ENCODE measurements at places on chromosomes 1 and 21.
A peak's percentile ranks its signal among the peaks of the same experiment; 100 is the strongest.

DNA sequence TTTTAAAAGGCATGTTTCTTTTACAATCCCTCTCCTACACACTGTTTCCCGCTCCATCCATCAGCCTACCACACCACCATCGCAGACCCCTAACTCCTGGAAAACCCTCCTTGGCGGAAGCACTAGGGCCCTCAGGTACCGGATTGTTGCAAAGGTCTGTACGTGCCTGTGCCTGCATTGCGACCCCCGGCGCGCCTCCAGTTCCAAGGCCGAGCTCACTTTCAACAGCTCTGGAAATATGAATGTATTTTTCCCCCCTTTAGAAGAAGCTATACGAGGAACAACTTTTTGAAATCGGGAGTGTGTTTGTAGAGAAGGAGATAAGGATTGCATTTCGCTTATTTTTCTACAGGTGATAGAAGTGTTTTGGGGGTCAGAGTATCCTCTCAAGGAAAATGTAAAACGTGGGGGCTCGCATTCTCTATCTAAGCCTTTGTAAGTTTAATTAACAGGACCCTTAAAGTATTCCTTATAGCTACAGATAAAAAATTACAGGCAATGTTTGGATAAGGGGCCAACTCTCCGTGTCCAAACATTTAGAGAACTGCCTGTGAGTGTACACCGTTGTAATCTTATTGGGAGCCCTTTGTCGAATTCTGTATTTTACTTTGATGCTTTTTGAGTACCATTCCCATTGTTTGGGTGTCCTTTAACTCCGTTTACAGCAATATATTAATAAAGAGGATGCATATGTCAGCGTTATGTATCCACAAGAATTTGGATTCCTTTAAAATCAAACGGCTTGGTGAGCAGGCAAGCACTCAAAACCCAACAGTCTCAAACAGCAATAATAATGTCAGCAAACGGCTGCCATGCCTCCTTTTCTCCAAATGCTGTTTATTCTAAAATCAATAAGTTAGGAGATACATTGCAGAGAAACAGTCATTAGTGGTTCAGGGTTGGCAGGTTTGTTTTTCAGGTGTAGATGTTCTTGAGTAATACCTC is 5.9 kb downstream of the PRRX1 start:
- DNase-seq = no peak

DNA sequence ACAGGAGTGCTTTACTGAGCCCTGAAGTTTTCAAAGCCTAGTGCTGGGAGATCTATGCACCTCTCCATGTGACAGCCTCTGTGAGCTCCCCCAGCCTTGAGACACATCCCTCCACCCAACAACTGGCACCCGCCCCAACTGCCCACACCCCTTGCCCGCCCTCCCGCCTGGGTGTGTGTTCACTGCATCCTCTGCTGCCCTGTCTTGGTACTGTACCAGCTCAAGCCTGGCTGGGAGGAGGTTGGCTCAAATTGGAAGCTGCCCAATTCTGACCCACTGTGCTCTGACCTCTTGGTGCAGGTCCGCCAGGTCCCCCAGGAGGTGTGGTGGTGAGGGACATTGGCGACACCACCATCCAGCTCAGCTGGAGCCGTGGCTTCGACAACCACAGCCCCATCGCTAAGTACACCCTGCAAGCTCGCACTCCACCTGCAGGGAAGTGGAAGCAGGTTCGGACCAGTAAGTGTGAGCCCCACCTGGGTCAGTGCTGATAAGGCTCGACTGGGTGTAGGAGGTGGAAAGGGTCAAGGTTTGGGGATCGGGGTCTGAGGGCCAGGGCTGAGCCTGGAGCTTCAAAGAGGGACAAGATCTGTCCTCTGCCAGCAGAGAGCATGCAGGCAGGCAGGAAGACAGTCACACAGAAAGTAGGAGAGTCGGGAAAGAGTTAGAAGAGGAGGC is 18.0 kb downstream of the TMEM81 start:
- DNase-seq = peak; percentile 7

GRCh38 chr1:53447413-53447812 is 11.8 kb upstream of the DMRTB1 start:
- DNase-seq = no peak

DNA sequence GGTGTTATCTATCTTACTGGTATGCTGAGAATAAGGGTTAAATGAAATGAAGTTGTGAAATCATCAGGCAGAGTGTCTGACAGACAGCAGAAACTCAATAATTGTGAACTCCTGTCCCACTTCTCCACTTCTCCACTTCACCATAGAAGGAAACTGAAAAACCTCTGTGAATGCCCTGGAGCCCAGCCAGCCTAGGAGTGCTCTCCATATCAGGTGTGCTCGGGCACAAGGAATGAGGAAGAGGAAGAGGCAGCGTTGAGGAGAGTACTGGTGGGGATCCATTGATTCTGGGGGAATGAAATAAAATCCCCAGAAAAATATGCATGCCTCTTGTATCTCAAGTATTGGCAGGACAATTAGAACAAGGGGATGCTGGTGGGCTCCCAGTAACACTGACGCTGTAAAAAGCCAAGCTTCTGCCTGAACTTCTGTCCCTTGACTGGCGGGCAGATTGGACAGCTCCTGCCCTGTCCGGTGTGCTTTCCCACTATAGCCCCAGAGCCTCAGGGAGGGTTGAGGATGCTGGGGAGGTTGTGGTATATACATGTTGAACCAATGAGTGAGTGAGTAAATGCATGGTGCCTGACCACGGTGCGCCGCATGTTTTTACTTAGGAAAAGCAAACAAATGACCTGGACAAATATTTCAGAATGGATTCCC is 47.7 kb downstream of the NMNAT2 start:
- no peak for DNase-seq

- no peak for DNase-seq
Measured at GRCh38 chr1:163291461-163291860, 30.3 kb upstream of the NUF2 start.

DNA sequence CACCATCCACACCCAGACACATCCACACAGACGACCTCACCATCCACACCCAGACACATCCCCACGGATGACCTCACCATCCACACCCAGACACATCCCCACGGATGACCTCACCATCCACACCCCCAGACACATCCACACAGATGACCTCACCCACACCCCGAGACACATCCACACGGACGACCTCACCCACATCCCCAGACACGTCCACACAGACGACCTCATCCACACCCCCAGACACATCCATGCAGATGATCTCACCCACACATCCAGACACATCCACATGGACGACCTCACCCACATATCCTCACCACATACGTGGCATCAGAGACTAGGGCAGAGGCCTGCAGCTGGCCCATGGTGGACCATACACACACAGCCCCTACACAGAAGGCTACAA is 14.7 kb upstream of the FABP3 start:
- DNase-seq = no peak

DNA sequence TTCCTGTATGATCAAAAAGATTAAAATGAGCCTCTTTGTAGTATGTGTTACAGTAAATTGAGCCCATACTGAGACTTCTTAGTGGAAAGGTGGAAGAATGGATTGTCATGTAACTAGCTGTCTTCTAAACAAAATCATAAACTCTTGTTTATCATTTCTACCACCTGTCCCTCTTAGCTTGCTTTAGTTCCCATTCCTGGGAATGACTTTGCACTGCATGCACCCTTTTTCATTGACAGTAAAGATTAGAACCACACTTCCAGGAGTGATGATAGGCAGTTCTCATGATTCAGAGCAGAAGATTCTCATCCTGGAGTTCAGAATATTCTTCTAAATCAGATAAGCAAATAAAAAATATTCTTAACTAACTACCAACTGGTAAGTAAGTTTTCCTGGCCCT is 28.0 kb downstream of the DENND2D start:
- no peak for DNase-seq

GRCh38 chr21:36509973-36510664 is 30.2 kb upstream of the CLDN14 start:
- no peak for DNase-seq

DNA sequence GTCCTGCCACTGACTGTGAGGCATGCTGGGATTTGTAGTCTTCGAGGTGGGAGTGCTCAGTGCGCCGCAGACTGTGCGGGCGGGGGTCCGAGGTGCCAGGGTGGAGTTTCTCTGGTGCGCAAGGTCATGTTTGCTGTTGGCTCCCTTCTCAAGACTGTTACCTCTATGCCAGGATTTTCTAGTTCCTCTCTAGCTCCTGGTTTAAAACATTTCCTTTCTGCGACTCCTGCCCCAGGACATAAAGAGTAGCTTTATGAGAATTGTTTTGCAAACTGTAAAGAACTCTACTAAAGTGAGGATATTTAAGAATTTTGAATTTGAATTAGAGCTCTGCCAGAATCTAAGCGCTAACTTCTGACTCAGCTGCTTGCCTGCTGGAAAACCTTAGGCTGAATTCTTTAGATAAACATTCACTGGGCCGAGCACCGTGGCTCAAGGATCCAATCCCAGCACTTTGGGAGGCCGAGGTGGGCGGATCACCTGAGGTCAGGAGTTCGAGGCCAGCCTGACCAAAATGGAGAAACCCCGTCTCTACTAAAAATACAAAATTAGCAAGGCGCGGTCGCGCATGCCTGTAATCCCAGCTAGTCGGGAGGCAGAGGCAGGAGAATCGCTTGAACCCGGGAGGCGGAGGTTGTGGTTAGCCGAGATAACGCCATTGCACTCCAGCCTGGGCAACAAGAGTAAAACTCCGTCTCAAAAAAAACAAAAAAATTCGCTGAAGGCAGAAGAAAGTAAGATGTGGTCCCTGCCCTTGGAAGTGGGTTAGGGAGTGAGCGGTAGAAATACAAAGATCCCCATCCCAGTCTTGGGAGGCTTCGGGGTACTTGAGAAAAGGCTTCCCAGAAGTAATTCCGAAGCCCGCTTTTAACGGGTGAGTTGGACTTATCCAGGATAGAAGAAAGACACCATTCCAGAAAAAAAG is 992 bp upstream of the USP48 start:
- no peak for DNase-seq

DNA sequence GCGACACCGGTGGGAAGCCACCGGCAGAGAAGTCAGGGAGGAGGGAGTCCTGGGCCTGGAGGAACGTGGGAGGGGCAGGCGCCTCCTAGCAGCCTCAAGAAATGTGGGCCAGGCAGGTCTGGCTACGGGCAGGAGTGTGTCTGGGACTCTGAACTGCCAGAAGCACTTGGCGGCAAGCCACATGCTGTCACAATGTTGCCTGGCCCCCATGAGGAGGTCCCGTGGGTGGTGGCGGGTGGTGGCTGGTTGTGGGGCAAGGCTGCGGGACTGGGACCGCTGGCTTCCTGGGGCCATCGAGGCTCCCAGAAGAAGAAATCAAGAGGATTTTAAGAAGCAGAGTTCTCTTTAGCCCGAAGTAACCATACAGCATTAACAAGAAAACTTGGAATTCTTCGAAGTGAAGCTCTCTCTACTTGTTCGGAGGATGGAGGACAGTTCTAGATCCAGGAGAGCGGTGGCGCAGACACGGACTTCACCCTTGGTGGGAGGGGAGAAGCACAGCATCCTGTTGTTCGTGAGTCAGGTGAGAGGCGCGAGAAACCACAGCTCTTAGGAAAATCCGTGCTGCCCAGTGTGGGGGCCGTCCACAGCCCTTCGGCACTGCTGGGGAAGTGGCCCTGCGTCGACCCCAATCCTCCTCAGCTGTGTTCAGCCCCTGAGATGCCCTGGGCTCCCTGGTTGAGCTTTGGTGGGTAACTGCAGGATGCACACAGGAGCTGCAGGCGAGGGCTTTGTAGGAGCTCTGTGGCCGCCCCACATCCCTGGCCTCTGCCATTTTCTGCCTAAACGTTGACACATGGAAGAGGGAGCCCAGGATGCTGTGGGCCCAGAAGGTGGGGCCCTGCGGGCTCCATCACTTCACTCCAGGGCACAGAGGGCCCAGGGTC is 12.4 kb downstream of the SKI start:
- DNase-seq = peak; percentile 47

- DNase-seq = peak; percentile 85
Measured at GRCh38 chr1:39091845-39092645, 65.9 kb downstream of the NDUFS5 start.

DNA sequence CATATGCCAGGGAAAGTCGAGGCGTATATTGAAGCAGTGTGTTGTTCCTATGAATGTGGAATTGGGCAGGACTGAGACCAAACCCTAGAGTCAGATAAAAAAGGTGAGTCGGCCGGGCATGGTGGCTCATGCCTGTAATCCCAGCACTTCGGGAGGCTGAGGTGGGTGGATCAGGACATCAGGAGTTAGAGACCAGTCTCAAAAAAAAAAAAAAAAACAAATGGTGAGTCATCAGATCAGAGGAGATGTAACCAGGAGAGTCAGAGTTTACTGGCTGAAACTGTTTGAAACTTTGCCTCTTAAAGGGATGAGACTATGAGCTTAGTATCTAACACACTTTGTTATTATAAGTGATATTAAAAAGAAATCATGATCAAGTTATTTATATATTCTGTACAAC is 26.4 kb upstream of the SYCP1 start:
- DNase-seq = no peak

DNA sequence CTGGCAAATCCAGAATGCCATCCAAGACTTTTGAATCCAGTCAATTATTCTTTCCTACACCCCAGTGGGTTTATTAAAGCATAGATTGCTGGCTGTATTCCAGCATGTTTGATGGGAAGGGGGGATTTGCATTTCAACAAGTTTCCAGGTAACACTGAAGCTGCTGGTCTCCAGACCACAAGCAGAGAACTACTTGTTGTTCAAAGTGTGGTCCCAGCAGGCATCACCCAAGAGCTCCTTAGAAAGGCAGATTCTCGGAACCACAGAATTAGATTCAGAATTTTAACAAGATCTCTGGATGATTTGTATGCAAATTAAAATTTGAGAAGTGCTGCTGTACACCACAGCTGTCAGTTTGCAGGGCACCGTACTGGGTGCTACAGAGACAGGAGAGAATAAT is 216.3 kb upstream of the FAM78B start:
- no peak for DNase-seq

GRCh38 chr1:201065686-201066085 is 42.2 kb upstream of the KIF21B start:
- DNase-seq = no peak

- DNase-seq = no peak
Measured at GRCh38 chr1:40923511-40924020, 55.9 kb upstream of the CTPS1 start.

GRCh38 chr1:92972409-92973129 is 11.3 kb upstream of the DIPK1A start:
- DNase-seq = no peak

DNA sequence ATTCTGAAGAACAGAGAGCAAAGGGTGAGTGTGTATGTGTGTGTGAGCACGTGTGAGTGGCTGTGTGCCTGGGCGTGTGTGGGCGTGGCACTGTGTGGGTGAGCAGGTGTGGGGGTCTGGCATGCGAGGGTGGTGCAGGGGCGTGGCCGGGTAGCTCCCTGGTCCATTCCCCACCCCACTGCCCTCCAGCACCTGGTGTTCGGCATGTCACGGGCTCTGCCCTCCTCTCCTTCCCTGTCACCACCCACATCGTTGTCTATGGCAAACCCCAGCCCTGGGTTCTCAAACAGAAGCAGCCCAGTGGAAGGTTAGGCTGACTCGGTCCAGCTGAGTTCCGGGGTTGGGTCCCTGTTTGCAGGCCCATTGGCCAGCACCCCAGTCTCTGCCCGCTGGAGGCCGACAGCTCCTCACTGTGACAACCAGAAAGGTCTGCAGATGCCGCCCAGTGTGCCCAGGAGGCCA is 39.8 kb downstream of the UBE2G2 start:
- DNase-seq = no peak

GRCh38 chr1:25523542-25523941 is 19.9 kb upstream of the LDLRAP1 start:
- DNase-seq = peak; percentile 60

- DNase-seq = no peak
Measured at GRCh38 chr1:54883349-54884102, 3.5 kb downstream of the DHCR24 start.

Measured in dermis blood vessel endothelial cell (primary cell).